ENCODE measurements at places on chromosomes 6 and 20. TPM values are rescaled to one million over a fixed set of nuclear protein-coding genes. Genes with fewer than 3 reads are reported as not detected.

Gene MARCKS
- 171 TPM for total RNA-seq

- no peak for DNase-seq
Measured at GRCh38 chr6:31568537-31568961, 3.5 kb upstream of the LTA start.

- DNase-seq = no peak
Measured at GRCh38 chr20:43959920-43960227, 45.2 kb downstream of the TOX2 start.

Gene PPP1R14C
- total RNA-seq = 0.04 TPM

Gene RSPO3
- 2.8 TPM for total RNA-seq

DNA sequence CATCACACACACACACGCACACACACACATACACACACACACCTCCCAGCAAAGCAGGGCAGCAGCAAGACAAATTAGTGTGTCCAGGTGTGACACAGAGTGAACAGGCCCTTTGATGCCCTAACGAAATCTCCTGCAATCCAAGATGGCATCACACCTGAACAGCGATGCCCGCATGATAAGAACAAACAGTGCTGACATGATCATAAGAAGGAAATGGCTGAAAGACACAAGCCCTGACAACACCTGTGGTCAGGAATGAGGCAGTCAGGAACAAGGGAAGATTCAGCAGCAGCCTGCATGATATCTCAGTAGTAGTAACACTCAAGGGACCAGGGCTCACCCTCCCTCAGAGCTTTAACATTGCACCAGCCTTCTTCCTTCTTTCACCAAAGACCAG lies 156.9 kb downstream of the FAXC start:
- no peak for DNase-seq

Gene GABBR1
- total RNA-seq = 8.8 TPM

GRCh38 chr6:13407709-13408695 lies 79.4 kb downstream of the GFOD1 start:
- no peak for DNase-seq

GRCh38 chr6:65117817-65118409 lies 589.1 kb downstream of the EYS start:
- no peak for DNase-seq

Gene EYA4
- not detected for total RNA-seq

Gene MAP7
- 0.66 TPM for total RNA-seq

Gene COL19A1
- total RNA-seq = not detected

- DNase-seq = no peak
Measured at GRCh38 chr6:144895313-144896278, 610.5 kb downstream of the UTRN start.

- no peak for DNase-seq
Measured at GRCh38 chr6:157813750-157814455, 9.1 kb upstream of the SNX9 start.

Gene FAM210B
- total RNA-seq = 51.9 TPM

Gene TOX2
- 2.4 TPM for total RNA-seq

- no peak for DNase-seq
Measured at GRCh38 chr20:23092861-23093495, 6.9 kb upstream of the CD93 start.

Gene ENPP3
- total RNA-seq = under 0.01 TPM

DNA sequence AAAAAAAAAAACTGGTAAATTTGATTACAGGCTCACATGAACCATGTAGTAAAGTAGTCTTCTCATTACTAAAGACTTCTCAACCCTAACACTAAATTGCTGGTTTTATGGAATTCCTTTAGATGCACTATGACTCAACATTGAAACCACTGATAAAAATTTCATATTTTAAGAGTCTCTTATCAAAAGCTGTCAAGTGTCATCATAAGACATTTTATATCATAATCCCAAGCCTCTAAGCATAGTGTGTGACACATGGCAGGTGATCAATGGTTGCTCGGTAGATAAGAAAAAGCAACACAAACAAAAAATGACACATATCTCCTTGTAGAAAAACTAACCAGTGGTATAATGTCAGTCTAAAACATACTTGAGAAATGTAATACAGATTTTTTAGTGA lies 258.4 kb downstream of the RNGTT start:
- no peak for DNase-seq

DNA sequence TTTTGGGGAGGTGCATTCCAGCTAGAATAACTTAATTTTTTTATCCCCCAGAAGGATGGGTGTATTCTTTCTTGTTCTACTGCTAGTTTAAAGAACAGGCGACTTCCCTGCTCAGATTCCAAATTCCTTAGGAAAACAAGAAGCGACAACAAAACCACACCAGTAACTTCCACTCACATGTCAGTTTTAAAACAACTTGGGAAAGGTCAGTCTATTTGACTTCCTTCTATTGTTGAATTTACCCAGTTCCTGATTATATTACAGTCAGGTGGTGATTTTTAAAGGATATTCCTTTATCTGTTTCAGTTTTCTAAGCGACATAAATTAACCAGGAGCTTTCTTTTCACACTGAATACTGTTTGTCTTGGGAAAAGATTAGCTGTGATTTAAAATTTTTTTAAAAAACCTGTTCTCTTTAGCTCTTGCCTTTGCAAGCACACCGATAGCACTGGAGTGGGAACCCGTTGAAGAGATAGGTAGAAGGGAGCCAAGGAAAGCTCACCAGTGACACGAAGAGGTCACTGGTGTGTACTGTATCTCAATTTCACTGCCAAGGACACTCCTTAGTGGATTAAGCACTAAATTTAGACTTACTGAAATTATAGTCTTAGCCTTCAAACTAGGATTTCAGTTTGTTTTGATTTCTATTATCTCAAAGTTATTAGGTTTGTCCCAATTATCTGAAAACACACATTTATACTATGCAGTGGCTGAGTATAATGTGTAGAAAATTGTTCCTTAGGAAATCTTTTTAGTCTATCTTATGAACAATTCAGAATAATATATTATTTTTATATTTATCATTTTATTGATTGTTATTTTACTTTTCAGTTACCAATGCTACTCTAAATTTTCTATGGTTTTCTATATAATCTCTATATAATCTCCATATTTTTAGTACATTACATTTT lies 22.3 kb downstream of the MARCKS start:
- DNase-seq = peak; percentile 75

DNA sequence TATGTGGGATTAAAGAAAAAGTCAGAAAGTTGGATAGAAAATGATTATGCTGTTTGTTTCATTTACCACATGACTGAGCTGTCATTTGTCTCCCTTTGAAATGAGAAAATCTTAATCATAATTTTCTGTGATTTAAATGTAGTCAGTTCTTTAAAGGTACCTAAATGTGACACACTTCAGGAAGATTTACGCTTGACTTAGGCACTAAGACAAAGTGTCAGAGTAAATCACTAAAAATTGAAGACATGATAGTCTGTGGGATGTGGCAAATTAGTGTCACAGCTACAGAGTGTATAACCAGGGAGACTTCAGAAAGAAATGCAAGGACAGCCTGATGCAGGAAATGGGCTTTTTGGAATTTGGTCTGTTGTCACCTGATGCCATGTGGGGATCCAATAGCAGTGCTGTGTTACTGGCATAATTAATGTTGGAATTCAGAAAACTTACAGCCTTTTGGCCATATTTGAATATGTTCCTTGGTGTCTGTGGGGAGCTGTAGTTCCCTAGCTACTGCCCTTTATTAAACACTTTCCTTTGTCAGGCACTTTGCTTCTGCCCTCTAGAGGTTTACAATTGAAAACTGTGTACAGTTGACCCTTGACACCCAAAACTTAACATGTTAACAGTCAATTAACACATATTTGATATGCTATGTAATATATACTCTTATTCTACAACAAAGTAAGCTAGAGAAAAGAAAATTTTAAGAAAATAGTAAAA lies 493.8 kb downstream of the UTRN start:
- DNase-seq = no peak

GRCh38 chr6:158056804-158057203 lies 75.1 kb downstream of the SYNJ2 start:
- DNase-seq = no peak

- no peak for DNase-seq
Measured at GRCh38 chr20:50252701-50253100, 62.1 kb downstream of the CEBPB start.

- DNase-seq = no peak
Measured at GRCh38 chr6:30641048-30641447, 5.9 kb upstream of the C6orf136 start.

- DNase-seq = peak; percentile 81
Measured at GRCh38 chr20:36098364-36098763, 56.2 kb upstream of the EPB41L1 start.

GRCh38 chr6:10146715-10147451 lies 268.0 kb downstream of the TFAP2A start:
- DNase-seq = peak; percentile 22

GRCh38 chr6:142938510-142938909 lies 6.5 kb downstream of the HIVEP2 start:
- no peak for DNase-seq

DNA sequence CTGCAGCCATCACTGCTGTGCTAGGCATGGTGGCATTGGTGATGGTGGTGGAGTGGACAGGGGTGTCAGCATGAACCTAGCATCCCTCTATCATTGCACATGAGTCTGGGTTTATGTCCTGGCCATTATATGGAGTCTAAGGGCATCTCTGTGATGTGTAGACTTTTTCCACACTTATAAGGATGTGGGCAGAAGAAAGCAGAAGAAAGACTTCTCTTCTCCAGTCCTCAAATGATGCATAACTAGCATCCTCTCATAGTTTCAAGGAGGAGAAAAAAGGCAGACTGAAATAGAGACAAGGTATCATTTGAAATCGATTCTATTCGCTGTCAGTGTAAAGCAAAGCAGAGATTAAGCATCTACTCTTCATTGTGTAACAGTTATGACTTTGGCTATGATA lies 140.0 kb upstream of the ATXN1 start:
- DNase-seq = no peak

Gene CDKN1A
- total RNA-seq = 133 TPM
